ENCODE measurements at places on chromosomes 13 and 19.

GRCh38 chr19:18510216-18510615 lies 11.7 kb downstream of the ELL start:
- no peak for DNase-seq

DNA sequence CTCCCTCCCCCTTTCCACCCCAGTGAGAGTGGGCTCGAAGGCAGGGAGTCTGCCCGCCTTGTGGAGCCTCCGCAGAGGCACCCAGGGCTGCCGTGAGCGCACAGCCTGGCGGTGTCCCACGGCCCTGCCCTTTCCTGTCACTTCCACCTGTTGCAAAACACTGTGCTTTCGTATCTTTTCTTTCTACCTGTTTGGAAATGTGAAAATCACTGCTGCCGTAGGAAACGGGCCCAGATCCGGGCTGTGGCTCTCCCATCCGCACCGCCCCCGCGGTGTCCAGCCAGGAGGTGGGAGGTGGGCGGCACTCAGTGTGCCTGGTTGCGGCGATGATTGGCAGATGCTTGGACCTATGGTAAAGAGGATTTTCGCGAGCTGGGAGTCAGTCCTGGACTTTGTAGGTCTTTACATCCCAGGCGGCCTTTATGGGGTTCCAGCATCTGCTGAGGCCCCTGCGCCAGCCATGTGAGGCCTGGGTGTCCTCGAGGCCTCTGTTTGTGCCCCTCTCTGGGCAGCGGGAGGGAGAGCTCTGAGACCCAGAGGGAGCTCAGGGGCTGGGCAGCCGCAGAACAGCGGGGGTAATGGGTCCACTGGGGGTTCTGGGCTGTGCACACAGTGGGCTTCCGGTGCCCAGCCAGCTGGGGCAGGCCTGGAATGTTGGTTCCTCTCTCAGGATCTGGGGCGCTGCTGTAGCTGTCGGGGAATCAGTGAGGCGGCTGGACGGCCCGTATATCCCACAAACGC lies 6.1 kb downstream of the STK11 start:
- no peak for DNase-seq

- no peak for DNase-seq
These were observed 71.7 kb upstream of the GTF3A start for GRCh38 chr13:27352698-27353097.

GRCh38 chr19:48964205-48965039 lies 687 bp upstream of the FTL start:
- no peak for DNase-seq

GRCh38 chr13:97569841-97570240 lies 135.9 kb downstream of the RAP2A start:
- DNase-seq: no peak

GRCh38 chr19:1618157-1619093 lies 13.2 kb upstream of the UQCR11 start:
- DNase-seq: peak; percentile 15

GRCh38 chr13:111875915-111876314 lies 191.0 kb upstream of the SOX1 start:
- DNase-seq: no peak

- no peak for DNase-seq
These were observed 481.9 kb downstream of the COG6 start for GRCh38 chr13:40137400-40137799.

DNA sequence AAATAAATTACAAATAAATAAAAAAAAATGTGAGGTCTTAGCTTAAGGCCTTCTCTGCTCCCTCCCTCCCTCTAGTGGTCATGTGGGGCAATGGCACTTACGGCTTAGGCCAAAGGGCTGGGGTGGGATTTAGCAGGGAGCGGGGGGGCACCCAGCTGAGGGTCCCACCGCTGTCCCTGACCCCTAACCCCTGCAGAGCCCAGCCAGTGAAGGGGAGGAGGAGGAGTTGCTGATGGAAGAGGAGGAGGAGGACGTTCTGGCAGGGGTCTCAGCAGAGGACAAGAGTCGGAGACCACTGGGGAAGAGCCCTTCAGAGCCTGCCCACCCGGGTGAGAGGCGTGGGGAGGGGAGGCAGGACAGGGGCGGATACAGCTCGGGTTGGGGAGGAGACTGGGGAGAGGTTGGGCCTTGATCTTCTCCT lies 9.3 kb downstream of the MPND start:
- DNase-seq: peak; percentile 53

- no peak for DNase-seq
These were observed 48.4 kb downstream of the ATP8A2 start for GRCh38 chr13:25420161-25420560.

DNA sequence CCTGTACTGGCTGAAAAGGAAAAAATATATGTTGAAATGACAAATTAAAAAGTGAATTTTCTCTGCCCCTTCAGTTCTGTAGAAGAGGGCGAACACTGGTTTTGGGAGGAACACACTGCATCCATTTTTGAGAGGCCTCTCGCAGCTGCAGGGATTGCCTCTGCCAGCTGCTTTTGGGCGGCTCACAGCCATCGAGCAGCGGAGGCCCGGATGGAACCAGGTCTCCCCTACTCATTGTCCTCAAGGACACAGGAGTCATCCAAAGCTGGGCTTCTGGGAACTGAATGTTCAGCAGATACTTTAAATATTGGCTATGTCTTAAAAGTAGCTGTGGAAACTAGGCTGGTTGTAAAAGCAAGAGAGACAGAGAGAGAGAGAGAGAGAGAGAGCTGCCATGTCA lies 17.1 kb downstream of the RCBTB2 start:
- no peak for DNase-seq

DNA sequence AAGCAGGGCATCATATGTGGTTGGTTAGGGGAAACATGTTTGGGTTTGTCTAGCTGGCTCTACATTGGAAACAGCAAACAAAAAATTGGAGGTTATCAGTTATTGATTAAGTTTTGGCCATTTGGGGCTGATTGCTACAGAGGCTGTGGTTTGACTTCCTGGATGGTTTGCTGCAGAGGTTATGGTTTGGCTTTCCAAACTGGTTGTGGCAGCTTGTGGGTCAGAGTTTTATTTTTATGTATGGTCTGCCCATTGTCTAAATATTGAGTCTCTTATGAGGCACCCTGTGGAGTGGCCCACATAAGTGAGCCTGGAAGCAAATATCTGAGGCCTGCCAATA lies 261.6 kb downstream of the GPC5 start:
- no peak for DNase-seq

- no peak for DNase-seq
These were observed 29.0 kb downstream of the CCDC8 start for GRCh38 chr19:46384396-46384795.

GRCh38 chr13:28406733-28407266 lies 88.1 kb downstream of the FLT1 start:
- DNase-seq: no peak

GRCh38 chr19:12801466-12802266 lies at the start of the genes PRDX2 and THSD8:
PRDX2 (minus strand) TSS chr19:12801800; CDS start chr19:12801261, 539 bp downstream.
THSD8 (plus strand) TSS chr19:12802069; CDS start chr19:12802072, 3 bp downstream.
- peak; percentile 68 for DNase-seq

- DNase-seq: no peak
These were observed 8.8 kb downstream of the SCEL start for GRCh38 chr13:77544355-77544754.

DNA sequence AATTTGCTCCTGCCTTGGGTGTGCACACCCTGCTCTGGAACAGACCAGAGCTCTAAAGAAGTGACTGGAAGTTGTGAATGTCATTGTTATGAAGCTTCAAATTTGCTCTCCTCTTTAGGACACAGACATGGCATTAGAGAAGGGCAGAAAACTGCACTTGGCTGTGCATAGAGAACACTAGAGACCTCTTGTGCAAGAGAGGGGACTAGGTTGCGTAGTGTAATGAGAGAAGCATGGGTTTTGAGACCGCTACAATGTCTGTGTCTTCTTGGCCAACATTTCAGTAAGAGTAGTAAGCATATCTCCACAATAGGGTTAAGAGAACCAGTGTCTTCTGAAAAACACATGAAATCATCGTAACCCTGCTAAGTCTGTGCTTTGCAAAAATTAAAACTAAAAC lies 423.3 kb downstream of the SPRY2 start:
- DNase-seq: no peak

DNA sequence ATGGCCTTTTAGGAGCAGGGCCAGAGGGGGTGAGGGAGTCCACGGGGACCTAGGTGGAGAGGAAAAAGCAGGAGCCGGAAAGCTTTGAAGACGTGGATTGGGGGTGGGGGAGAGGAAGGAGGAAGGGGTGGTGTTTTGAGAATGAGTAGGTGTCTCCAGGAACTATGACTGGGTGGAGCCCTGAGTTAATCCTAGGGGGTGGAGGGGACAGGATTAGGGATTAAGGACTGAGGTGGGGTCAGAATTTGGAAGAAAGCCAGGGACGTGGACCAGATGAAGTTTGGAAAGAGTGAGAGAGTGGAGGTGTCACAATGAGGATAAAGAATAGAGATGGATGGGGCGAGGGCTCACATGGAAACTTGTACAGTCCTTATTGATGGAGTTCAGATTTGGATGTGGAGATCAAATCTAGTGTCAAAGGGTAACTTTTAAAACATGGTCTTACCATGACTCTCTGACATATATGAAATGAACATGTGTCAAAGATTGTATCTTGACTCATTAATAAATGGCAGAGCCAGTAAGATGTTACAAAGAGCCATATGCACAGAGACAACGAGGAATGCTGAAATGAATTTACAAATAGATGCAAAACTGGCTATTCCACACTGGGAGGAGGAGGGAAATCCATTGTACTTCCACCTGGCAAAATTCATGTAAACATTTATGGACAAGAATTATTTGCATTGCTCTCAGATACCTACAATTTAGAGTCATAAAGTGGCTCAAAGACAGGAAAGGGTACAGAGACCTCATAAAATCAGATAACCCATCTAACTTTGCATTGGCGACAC lies 1.7 kb upstream of the KLK13 start:
- no peak for DNase-seq

GRCh38 chr19:13083627-13084026 lies 19.0 kb downstream of the LYL1 start:
- no peak for DNase-seq

- no peak for DNase-seq
These were observed 7.4 kb upstream of the FCGBP start for GRCh38 chr19:39941615-39942365.

GRCh38 chr19:58003174-58003828 lies 681 bp upstream of the ZNF606 start:
- DNase-seq: no peak

DNA sequence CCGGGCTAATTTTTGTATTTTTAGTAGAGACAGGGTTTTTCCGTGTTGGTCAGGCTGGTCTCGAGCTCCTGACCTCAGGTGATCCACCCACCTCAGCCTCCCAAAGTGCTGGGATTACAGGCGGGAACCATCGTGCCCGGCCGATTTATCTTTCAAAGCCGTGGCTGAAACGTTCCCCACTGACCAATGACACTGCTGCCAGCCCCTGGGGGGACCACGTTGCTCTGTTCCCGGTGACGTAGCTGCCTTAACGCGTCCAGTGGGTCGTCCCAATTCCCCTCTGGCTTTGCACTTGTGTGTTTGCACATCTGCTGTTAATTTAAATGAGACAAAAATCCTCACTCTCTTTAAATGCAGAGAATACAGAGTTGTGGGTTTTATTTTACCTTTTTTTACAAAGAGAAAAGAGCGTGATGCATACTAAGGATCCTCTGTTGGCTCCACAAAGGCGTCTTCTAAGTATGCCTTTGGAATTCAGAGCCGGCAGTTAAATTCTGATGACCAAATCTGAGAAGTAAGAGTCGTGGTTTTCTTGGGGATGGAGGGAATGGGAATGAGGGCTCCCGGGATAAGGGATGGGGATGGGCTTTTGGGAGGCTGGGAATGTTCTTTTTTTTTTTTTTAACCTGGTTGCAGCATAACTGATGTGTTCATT lies 18.6 kb upstream of the LMTK3 start:
- no peak for DNase-seq

- no peak for DNase-seq
These were observed 77.1 kb downstream of the GNG7 start for GRCh38 chr19:2625434-2625833.

GRCh38 chr13:90270226-90270625 lies 1077.3 kb upstream of the MIR17HG start:
- DNase-seq: no peak

DNA sequence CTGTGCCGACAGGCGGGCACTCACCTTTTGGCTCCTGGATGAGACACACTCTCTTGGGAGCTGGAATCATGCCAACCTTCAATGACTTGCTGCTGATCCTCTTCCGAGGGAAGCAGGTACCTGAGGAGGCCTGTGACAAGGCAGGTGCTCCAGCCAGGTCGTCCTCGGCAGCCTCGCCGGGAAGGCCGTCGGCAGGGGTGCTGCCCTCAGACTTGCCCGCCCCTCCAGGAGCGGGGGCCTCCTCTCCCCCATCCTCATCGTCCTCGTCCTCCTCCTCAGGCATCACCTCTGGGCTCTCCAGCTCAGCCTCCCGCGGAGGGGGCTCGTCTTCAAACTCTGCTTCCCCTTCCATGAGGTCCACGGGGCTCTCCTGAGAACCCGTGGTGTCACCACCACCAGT lies 29.2 kb downstream of the SUGP2 start:
- no peak for DNase-seq

DNA sequence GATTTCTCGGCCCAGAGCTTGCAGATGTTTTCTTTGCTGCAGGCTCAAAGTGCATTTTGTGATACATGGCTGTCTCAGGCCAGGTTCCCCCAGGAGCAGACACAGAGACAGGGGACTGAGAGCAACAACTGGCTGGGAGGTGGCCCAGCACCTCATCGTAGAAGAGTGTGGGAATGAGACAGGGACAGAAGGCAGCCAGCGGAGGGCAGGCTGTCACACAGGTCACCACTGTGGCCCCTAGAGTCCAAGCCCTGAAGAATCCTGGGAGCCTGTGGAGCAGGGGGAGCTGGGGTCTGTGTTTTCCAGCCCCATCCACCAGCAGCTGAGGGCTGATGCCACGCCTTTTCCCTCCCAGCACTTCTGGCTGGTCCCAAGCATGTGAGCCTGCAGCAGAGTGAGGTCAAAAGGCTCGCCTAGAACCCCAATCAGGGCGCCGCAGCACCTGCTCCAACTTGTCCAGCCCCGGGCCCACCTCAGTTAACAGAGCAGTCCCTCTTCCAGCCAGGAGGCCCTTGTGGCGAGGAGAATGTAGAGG lies 723.8 kb downstream of the UQCRFS1 start:
- no peak for DNase-seq

Data from stimulated activated CD4-positive, alpha-beta T cell treated with anti-CD3 and anti-CD28 coated beads, Interleukin-2, amount 100 ng/mL, for 48 hours (primary cell).